Stimulated activated CD4-positive, alpha-beta T cell treated with anti-CD3 and anti-CD28 coated beads, Interleukin-15, amount 100 ng/mL, for 1 hour (primary cell): ENCODE measurements at places on chromosomes 2 and 18.

- no peak for DNase-seq
Measured at GRCh38 chr2:201698588-201699226, at the start of gene MPP4. MPP4 (minus strand) TSS chr2:201698644; CDS start chr2:201693954, 4,690 bp downstream.

DNA sequence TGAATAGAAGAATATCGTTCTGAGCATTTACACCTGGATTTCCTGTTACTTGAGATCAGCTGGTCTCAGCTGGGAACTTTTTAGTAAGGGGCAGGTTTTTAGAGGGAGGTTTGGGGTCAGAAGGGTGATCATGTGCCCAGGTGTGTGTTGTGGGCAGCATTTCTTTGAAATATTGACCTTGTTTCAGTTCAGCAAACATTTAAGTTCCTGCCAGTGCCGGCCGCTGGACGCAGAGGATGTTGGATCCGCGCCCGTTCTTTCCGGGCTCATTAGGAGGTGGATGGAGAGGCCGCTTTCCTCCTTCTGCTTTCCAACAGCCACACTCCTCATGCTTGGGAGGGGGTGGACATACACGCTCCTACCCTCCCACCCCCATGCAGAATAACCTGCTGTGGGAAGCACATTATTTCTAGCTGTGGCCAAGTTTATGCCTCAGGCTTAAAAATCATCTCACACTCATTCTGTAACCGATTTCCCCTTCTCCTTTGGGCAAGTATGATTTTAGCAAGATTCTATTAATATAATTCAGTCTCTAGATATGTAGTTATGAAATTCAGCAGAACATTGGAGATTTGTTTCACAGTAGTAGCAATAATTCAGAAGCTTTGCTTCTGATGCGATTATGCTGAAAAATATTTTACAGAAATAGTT is 131.4 kb downstream of the ZNF236 start:
- no peak for DNase-seq

- no peak for DNase-seq
Measured at GRCh38 chr2:201952187-201952586, 81.5 kb upstream of the FZD7 start.

GRCh38 chr2:162890690-162891311 is 52.2 kb upstream of the KCNH7 start:
- no peak for DNase-seq

- no peak for DNase-seq
Measured at GRCh38 chr2:174342686-174343342, 8.1 kb downstream of the SP9 start.

DNA sequence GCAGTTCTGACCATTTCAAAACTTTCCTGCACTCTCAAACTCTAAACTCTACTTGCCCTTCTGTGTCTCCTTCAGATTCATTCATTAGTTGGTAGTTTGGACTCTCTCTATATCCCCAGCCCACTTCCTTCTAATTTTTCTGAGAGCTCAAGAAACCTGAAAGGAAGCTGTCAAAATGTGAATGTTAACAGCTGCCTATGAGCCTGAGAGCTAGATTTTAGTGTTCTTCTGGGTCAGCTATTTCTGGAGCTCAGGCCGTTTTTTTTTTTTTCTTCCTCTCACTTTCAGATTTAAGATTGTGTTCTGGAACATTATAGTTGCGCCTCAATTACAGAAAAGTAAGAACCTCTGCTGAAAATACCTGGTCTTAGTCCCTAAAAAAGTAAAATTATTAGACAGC is 73.1 kb downstream of the RTN4 start:
- DNase-seq: no peak

DNA sequence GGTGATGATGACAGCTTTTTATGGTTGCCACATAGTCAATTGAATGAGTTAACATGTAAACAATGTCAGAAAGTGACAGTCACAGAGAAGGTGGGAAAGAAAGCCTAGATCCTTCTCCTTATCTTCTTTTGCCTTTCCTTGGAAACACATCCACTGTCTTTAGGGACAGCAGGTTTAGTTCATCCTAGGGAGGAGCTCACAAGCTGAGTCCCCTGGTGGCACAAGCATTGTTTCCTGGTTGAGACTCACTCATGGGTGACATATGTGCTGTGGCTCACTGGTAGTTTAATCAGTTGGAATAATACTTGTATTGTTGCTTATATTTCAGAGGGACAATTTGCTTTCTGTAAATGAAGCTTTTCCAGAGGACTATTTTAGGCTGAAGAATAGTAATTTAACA is 598.5 kb downstream of the CNTNAP5 start:
- no peak for DNase-seq

GRCh38 chr2:172951554-172951953 is 124.1 kb upstream of the MAP3K20 start:
- DNase-seq: no peak

GRCh38 chr18:49757513-49758262 is 55.6 kb downstream of the ACAA2 start:
- DNase-seq: no peak

DNA sequence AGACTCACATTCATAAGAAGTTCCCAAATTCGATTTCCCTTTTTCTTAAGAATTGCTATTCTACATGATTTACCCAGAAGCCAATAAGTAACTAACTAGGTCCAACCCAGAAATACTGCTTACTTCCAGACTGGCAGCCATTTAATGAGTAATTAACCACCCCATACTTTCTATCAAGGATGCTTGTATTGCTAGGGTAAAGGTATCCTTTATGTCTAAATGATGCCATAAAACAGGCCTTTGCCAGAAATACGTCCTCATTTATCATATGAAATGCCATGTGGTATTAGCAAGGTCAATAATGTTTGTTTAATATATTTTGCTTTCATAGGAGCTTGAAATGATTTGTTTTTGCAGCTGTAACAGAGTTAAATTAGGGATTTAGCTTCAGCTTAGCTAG is 56.1 kb downstream of the PLEKHM3 start:
- DNase-seq: no peak

DNA sequence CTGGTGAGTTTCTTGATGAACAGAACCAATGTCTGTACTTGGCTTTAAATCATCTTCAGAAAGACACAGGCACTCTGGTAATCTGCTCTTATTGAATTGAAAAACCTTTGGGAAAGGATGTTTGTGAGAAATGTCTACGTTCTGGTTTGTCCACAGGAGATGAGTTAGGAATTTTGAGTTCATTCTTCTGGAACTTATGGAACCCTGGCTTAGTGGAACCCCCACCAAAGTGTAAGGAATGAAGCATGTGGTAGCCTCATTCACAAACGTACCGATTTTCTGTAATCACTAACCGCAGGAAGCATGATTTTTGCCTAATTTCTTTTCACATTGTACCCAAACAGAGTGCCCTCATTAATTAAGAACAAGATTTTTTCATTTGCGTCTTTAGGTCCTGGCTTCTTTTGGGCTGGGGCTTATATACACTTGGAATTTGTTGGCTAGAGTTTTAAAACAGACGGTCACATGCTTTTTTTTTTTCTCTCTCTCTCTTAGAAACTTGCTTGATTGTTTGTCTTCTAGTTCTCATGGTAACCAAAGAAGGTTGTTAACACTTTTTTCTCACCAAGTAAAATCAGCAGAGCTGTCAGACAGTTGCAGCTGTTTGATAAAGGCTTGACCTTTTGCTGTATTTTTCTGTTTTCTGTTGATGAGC is 314.1 kb upstream of the THUMPD2 start:
- no peak for DNase-seq
